AG09319 (cell line): ENCODE measurements at places on chromosomes 5 and 9.

DNA sequence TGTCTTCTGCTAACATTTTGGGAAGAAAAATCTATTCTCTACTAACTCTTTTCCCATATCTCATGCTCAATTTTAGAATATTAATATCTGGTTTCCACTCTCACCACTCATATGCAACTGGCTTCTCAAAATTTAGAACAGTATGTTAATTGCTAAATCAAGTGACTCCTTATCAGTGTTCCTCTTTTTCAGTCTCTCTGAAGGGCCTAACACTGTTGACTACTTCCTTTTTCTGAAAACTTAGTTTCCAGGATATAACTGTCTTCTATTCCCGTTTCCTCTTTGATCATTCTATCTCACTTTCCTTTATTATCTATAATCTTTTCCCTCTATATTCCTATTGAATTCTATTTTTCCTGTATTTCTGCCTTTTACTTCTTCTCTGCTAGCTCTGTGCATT lies 1717.2 kb upstream of the C9orf72 start:
- DNase-seq = no peak

DNA sequence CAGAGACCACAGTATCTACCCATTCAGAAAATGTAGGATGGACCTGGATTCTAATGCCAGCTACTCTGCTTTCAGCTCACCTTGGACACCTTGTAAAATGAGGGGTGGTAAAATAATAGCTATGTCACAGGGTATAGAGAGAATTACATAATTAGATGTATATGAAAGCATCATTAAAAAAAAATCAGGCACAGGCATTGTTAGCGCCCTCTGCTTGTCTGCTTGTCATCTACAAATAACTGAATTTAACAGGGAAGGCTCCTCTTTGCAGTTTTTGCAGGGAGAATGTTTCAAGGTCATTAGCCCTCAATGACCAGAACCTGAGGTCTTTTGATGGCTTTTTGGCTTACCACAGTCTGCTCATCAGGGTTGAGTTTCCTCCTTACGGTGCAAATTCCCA lies 58.0 kb downstream of the GPR21 start:
- no peak for DNase-seq

DNA sequence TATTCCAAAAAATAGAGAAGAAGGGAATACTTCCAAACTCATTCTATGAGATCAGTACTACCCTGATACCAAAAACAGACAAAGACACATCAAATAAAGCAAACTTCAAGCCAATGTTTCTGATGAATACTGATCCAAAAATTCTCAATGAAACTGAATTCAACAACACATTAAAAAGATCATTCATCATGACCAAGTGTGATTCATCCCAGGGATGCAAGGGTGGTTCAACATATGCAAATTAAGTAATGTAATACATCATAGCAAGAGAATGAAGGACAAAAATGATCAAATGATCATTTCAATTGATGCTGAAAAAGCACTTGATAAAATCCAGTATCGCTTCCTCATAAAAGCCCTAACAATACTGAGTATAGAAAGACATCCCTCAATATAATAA lies 4.9 kb upstream of the RCL1 start:
- no peak for DNase-seq

DNA sequence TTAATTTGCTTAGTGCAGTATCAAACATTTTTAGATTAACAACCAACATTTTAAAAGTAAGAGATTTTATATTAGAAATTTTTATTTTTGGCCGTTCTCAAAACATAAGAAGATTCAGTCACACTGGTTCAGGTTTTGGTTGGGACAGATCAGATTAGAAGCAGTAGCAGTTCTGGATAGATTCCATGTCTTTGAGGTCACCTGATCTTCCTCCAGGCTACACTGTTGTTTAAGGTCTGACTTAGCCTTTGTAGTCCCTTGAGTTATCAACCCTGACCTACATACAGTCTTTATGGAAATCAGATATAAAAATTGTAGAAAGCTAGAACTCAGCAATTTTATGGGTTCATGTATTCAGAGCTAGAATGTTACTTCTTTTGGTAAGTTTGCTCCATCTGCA lies 910.0 kb upstream of the WWC1 start:
- DNase-seq = no peak

DNA sequence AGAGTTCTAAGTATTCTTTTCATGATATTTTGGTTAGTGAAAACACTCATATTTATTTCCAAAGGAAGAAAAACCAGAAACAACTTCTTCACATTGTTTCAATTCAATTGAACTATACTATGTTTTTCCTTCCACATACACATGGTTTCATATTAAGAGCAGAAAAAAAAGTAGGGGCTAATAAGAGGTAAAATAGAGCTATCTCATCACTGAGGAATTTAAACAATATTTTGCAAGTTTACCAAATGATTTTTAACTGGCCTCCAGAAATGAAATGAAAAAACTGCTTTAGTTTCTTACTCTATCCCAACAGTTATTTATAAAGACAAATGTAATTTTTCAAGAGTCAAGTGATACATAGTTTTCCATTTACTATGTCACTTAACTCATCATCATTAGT lies 233.5 kb downstream of the RFX3 start:
- DNase-seq = no peak

DNA sequence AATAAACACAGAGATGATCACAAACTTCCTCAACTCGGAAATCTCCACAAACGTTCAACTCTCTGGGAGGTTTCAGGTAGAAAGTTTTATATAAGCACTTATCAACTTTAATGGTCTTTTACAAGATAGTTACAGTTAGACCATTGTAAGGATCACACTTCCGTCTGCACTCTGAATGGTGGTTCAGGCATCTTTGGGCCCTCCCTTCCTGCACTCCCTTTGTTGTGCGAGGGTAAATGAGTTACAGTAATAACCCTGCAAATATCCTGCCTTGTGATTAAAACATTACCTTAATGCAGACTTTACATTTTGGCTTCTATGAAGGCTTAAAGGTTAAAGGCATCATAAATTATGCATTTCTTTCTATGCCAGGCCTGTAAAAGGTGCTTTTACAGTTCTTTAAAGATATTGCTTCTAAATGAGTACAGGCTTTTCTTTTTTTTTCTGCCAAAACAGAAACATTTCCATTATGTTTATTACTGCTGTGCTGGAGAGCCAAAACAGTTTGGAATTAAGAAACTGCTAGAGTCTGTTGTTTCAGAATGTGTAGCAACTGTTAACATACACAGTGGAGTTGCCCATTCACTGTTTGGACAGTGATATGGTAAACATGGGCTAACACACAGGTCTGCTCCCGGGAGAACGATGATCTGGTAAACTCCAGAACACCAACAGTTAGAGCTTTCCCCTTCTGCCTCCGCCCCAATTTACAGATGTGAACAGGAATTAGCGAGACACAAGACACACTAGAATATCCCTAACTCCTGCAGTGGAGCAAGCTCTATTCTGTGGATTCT lies 1.1 kb downstream of the PRUNE2 start:
- DNase-seq = no peak

GRCh38 chr5:124480022-124480421 lies 266.4 kb downstream of the ZNF608 start:
- DNase-seq = no peak

GRCh38 chr5:88674356-88675167 lies 208.4 kb downstream of the MEF2C start:
- no peak for DNase-seq

- no peak for DNase-seq
Measured at GRCh38 chr9:134891713-134892112, 11.1 kb downstream of the FCN2 start.

GRCh38 chr5:1182360-1182632 lies 19.1 kb upstream of the SLC6A19 start:
- no peak for DNase-seq

- no peak for DNase-seq
Measured at GRCh38 chr5:8615142-8615858, 746.4 kb downstream of the MTRR start.

DNA sequence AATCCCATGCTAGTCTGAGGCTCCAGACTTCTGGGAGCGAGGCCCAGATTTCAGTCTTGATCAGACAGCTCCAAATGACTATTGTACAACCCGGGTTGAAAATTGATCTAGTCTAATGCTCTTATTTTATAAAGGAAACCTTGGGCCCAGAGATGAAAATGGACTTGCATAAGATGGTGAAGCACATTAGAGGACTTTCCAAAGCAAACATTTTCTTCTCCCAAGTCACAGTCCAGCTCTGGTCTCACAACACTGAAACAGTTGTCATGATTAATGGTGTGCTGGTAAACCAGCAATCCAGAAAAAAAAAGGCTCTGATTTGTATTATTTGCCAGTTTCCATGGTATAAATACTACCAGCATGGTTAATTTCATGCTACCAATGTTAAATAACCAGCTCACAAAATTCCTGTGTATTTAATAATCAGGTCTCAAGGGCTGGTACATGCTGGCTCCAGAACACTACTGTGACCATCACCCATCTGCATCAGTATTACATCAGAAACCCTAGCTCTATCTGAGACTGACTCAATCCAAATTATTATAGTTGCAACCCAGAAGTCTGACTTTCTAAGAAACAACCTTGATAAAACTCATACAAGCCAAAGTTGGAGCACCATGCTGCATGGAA lies 32.5 kb upstream of the ABLIM3 start:
- no peak for DNase-seq

GRCh38 chr5:95634081-95634480 lies 12.5 kb upstream of the RFESD start:
- DNase-seq = no peak

DNA sequence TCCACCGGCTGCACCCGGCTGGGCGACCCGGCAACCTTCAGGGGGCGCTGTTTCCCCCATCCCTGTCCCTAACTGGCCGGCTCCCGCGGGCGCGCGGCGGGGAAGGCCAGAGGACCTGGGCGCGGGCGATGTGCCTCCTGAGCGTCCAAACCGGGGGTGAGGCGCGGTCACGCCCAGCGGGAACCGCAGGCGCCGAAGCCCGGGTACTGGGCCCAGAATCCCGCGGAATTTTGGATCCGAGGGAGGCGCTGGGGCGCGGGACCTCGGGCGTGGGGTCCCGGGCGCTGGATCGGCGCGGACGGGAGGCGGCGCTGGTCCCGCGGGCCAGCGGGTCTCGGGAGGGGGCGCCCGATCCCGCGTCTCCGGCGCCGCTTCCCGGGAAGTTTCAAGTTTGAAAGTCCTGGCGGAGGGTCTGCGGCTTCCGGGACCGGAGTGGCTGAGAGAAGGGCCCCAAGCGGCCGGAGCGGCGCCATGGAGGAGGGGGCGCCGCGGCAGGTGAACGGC lies at the start of gene PKN3:
TSS of gene PKN3 (plus strand) at position 59 of the 504 bp plus-strand sequence. CDS start at position 472, 413 bp downstream.
- DNase-seq = no peak

DNA sequence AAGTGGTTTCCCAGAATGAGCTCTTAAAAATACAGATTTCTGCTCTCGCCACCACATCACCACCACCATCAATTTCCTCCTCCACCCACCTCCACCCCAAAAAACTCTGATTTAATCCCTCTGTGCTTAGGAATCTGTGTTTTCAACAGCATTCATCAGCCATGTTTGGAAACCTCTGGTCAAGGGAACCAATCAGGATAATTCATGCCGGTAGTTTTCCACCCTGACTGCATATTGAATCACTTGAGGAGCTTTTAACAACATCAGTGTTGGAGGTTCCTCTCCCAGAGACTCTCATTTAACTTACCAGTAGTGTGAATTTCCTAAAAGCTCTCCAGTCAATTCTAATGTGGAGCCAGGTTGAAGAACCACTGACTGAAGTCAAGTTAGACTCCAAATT lies 46.0 kb upstream of the DAB2 start:
- DNase-seq = no peak

DNA sequence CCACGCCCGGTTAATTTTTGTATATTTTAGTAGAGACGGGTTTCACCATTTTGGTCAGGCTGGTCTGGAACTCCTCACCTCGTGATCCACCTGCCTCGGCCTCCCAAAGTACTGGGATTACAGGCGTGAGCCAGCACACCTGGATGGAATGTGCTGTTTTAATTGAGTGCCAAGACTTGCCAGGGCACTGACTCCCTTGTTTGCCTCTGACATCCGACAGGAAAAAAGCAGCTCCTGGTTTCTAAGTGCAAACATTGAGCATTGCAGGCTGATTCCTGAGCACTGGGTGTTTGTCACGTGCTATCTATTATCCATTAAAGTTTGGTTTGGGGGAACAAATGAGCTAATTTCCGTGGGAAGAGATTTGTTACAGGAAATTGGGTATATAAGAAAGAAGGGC lies 70.6 kb upstream of the CKMT2 start:
- no peak for DNase-seq

GRCh38 chr9:108244686-108245085 lies 611.1 kb downstream of the ACTL7B start:
- DNase-seq = no peak
